Large intestine (tissue), 12 donors: ENCODE measurements at places on chromosomes 1 and 21. TPM values are rescaled to one million over a fixed set of nuclear protein-coding genes. Genes with fewer than 3 reads are reported as not detected.

GRCh38 chr1:35845766-35846165, 37.2 kb upstream of the AGO1 start:
- no peak for DNase-seq
- no peaks in the 10 kb centered on the region for H3K27me3 ChIP-seq

GRCh38 chr1:34009340-34009985, 145.6 kb downstream of the HMGB4 start:
- H3K27me3 ChIP-seq = no peaks in the 10 kb centered on the region
- H3K27ac ChIP-seq = no peak overlapping the region
- no peak for DNase-seq
- H3K4me3 ChIP-seq = no peak overlapping the region
- no peaks in the 10 kb centered on the region for H3K36me3 ChIP-seq
- H3K4me1 ChIP-seq = no peaks in the 10 kb centered on the region

DNA sequence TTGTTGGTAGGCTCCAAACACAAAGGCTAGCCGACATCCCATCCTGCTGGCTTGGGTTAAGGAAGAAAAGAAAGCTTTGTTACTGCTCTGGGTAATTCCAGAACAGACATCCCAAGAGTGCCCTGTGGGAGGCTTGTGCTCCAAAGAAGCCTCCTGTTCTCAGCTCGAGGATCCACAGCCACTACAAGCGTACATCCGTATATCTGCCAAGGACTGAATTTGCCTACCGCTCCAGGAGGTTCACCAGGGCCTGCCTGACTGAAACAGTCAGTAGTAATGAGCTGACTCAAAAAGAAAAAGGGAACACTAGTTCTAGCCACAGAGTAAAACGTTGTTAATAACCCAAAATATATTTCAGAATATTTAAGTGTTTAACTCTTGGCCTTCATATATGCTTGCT, 24.8 kb upstream of the MUTYH start:
- H3K4me1 ChIP-seq = peaks cover 4% of the 10 kb centered on the region
- no peak overlapping the region for H3K27ac ChIP-seq
- H3K4me3 ChIP-seq = no peak overlapping the region
- DNase-seq = no peak
- H3K27me3 ChIP-seq = no peaks in the 10 kb centered on the region
- H3K36me3 ChIP-seq = no peaks in the 10 kb centered on the region

- no peak overlapping the region for H3K4me3 ChIP-seq
- H3K4me1 ChIP-seq = no peaks in the 10 kb centered on the region
- H3K27ac ChIP-seq = no peak overlapping the region
Observed at GRCh38 chr1:156342166-156342955, 4.0 kb downstream of the TSACC start.

The EFNA1 gene
- polyA plus RNA-seq = 96.1 TPM

- H3K36me3 ChIP-seq = no peaks in the 10 kb centered on the region
- H3K27ac ChIP-seq = no peak overlapping the region
- DNase-seq = no peak
- no peaks in the 10 kb centered on the region for H3K4me1 ChIP-seq
- no peak overlapping the region for H3K4me3 ChIP-seq
- H3K27me3 ChIP-seq = no peaks in the 10 kb centered on the region
Observed at GRCh38 chr1:24248859-24249258, 61.8 kb upstream of the IFNLR1 start.

GRCh38 chr1:39416609-39417008, 74.8 kb upstream of the BMP8A start:
- peaks cover 5% of the 10 kb centered on the region for H3K4me1 ChIP-seq
- peaks cover 13% of the 10 kb centered on the region for H3K36me3 ChIP-seq
- no peak for DNase-seq
- no peaks in the 10 kb centered on the region for H3K27me3 ChIP-seq

- no peak overlapping the region for H3K4me3 ChIP-seq
- peaks cover 1% of the 10 kb centered on the region for H3K4me1 ChIP-seq
- no peaks in the 10 kb centered on the region for H3K27me3 ChIP-seq
- H3K36me3 ChIP-seq = peaks cover 3% of the 10 kb centered on the region
Observed at GRCh38 chr21:15743593-15743992, 13.8 kb downstream of the USP25 start.

DNA sequence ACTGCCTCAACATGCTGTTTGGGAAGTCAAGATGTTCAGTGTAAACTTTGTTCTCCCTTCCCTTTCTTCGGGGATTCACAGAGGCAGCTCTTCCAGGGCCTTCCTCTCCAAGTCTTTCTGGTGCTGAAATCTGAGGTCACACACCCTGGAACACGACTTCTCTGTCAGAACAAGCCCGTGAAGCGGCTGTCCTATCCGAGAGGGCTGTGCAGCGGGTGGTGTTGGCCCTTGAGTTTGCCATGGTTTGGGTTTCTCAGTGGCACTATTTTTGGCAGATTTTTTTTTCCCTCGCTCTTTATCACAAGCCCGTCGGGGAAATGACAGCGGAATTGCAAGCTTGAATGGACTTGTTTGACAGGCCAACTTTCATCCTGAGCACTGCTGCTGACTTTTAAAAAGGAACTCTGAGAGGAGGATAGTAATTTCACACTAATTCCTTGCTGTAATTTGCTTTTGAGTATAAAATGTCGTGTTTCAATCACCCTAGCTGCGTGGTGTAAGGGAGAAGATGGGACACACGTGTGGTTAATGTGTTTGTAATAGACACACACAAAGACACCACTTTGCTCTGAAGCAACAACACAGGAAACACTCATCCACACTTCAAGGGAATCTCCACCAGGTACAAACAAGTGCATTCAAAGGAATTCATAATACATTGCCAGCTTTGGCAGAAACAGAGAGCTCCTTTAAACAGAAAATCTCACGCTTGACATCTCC, 60.1 kb upstream of the TARBP1 start:
- H3K27me3 ChIP-seq = no peaks in the 10 kb centered on the region
- peaks cover 79% of the 10 kb centered on the region for H3K4me1 ChIP-seq
- H3K27ac ChIP-seq = peak overlapping the region; percentile 91
- no peaks in the 10 kb centered on the region for H3K36me3 ChIP-seq
- DNase-seq = peak; percentile 43

- no peaks in the 10 kb centered on the region for H3K36me3 ChIP-seq
- H3K4me3 ChIP-seq = no peak overlapping the region
- H3K4me1 ChIP-seq = no peaks in the 10 kb centered on the region
- no peaks in the 10 kb centered on the region for H3K27me3 ChIP-seq
Observed at GRCh38 chr1:96508233-96508632, 213.4 kb upstream of the PTBP2 start.

The C1orf115 gene
- 154 TPM for polyA plus RNA-seq

DNA sequence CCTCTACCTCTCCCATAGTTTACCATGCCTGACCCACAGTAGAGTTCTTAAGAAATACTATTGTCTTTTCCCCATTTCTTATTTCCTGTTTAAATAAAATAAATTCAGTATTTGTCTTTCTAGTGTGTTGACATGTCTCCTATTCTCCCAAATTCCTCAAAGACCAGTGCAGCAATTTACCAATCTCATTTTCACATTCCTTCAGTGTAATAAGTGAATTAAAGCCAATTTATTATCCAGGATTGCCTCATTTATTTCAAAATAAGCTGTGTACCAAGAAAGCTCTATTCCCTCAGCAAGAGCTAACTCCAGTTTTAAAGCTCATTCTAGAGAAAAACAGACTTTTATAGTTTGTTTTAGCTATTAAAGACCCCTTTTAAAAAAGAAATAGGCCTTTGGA, 49.9 kb downstream of the DISC1 start:
- no peaks in the 10 kb centered on the region for H3K27me3 ChIP-seq
- H3K4me3 ChIP-seq = no peak overlapping the region
- H3K4me1 ChIP-seq = no peaks in the 10 kb centered on the region
- H3K27ac ChIP-seq = no peak overlapping the region
- no peaks in the 10 kb centered on the region for H3K36me3 ChIP-seq
- no peak for DNase-seq

GRCh38 chr1:205248793-205249601, 21.3 kb downstream of the TMCC2 start:
- H3K27me3 ChIP-seq = no peaks in the 10 kb centered on the region
- H3K36me3 ChIP-seq = no peaks in the 10 kb centered on the region
- peaks cover 25% of the 10 kb centered on the region for H3K4me1 ChIP-seq
- no peak overlapping the region for H3K4me3 ChIP-seq
- H3K27ac ChIP-seq = no peak overlapping the region

- no peak overlapping the region for H3K27ac ChIP-seq
- peaks cover 18% of the 10 kb centered on the region for H3K4me1 ChIP-seq
- no peak for DNase-seq
- no peaks in the 10 kb centered on the region for H3K36me3 ChIP-seq
Observed at GRCh38 chr1:175892686-175893085, 149.3 kb upstream of the TNR start.

- H3K27ac ChIP-seq = no peak overlapping the region
- no peaks in the 10 kb centered on the region for H3K27me3 ChIP-seq
- no peak for DNase-seq
- H3K36me3 ChIP-seq = no peaks in the 10 kb centered on the region
Observed at GRCh38 chr1:9451081-9451480, 88.2 kb upstream of the SLC25A33 start.

DNA sequence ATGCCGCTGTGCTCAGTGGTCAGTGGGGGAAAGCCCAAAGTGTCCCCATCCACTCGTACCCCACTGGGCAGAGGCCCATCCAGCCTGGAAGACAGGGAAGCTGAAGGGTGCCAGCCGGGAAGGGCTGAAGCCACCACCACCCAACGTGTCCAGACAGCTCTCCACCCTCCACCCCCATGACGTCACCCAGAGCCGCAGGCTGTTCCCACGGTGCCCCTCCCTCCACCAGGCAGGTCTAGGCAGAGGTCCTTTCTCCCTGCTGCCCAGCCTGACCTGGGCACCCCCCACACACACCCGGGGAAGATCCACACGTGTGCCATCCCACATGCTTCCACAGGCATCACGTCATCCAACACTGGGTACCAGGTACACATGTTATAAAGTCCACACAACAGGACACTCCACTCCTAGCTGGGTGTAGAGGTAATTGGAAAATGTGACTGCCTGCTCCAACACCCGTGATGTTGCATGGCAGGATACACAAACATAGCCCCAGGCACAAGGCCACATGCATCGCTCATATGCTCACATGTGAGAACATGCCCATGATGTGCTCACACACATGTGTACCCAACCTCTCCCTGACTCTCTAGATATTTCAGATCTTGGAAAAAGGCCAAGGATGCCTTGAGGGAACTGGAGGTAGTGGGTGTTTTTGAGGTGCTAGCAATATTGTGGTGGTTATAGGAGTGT, 5.1 kb upstream of the ARHGAP30 start:
- H3K36me3 ChIP-seq = no peaks in the 10 kb centered on the region
- no peak overlapping the region for H3K4me3 ChIP-seq
- no peak for DNase-seq
- no peaks in the 10 kb centered on the region for H3K4me1 ChIP-seq

The TOMM40L gene
- 16.2 TPM for polyA plus RNA-seq

The ABCB10 gene
- 33.3 TPM for polyA plus RNA-seq

DNA sequence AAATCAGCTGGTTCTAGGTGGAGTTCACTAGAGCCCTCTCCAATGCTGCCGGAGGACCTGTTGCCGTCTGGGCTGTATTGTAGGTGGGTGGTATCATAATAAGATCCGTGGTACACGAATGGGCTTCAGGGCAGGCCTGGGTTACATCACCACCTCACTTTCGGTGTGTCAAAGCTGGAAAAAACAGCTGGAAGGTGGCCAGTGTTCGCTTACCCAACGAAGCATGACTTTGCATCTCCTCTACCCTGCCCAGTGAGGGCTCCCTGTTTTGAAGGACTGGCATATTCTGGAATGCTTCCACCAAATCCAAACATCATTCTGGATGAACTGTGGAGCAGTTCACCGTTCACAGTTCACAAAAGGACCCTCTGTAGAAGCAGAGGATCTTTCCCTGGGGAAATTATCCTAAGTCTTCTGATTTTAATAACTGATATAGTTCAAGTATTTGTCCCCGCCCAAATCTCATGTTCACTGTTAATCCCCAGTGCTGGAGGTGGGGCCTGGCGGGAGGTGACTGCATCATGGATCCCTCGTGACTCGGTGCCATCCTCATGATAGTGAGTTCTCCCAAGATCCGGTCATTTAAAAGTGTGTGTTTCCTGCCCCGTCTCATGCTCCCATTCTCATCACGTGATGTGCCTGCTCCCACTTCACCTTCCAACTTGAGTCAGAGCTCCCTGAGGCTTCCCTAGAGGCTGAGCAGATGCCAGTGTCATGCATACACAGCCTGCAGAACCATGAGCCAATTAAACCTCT, 429.0 kb downstream of the KIF26B start:
- no peaks in the 10 kb centered on the region for H3K27me3 ChIP-seq
- no peak overlapping the region for H3K27ac ChIP-seq
- no peak overlapping the region for H3K4me3 ChIP-seq
- DNase-seq = no peak

- H3K27me3 ChIP-seq = no peaks in the 10 kb centered on the region
- H3K4me3 ChIP-seq = no peak overlapping the region
- DNase-seq = no peak
- no peaks in the 10 kb centered on the region for H3K4me1 ChIP-seq
- H3K27ac ChIP-seq = no peak overlapping the region
Observed at GRCh38 chr21:14143999-14144398, 66.8 kb downstream of the LIPI start.
